Glutamatergic neuron (in vitro differentiated cells): ENCODE measurements at places on chromosomes 13 and 19. TPM values are rescaled to one million over a fixed set of nuclear protein-coding genes. Genes with fewer than 3 reads are reported as not detected.
A peak's percentile ranks its signal among the peaks of the same experiment; 100 is the strongest.

TIMM29 gene
- 31.8 TPM for total RNA-seq

SMIM17 gene
- total RNA-seq: 2.7 TPM

GRCh38 chr19:53981376-53981951, 10.0 kb upstream of the CACNG6 start:
- H3K4me3 ChIP-seq: peak overlapping the region; percentile 68
- DNase-seq: no peak
- no peak overlapping the region for H3K27ac ChIP-seq
- H3K27me3 ChIP-seq: peaks cover 12% of the 10 kb centered on the region
- peaks cover 12% of the 10 kb centered on the region for H3K36me3 ChIP-seq

FFAR3 gene
- total RNA-seq: not detected

DNA sequence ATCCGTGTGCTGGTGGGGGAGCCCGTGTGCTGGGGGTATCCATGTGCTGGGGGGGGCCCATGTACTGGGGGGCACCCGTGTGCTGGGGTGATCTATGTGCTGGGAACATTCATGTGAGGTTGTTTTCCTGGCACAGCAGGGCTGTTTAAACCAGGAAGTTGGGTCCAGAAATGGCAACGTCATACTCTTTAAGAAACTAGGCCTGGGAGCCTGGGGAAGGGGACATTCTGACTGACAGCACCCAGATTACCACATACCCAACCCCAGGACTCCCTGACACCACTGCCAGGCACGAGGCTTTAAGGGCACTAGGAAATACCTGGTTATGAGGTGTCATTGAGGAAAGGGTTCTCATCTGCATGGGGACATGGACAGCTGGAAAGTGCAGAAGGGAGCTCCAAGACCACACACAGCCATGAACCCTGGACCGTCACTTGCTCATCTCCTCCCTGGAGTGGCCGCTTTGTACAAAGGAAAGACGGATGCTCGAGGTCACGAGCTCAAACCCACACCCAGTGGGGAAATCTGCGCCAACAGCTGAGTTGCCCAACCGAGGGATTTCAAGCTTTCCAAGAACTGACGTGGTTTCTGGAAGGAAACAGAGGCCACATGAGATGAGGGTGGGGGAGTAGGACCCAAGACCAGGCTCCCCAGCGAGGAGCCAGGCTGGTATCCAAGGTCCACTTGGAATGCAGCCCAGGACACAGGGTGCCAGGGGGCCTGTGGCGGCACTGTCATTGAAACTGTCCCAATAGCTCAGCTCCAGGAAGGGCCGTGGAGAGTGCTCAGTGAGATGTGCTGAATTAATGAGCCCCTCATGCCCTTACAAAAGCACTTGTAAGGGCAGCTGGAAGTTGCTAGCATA, 40.9 kb downstream of the RAB20 start:
- H3K27me3 ChIP-seq: peaks cover 9% of the 10 kb centered on the region
- DNase-seq: no peak
- H3K36me3 ChIP-seq: no peaks in the 10 kb centered on the region

GRCh38 chr19:58325311-58326022, 1.3 kb upstream of the ZSCAN22 start:
- H3K36me3 ChIP-seq: no peaks in the 10 kb centered on the region
- H3K27me3 ChIP-seq: peaks cover 2% of the 10 kb centered on the region
- no peak overlapping the region for H3K27ac ChIP-seq
- no peak for DNase-seq
- peaks cover 7% of the 10 kb centered on the region for H3K4me1 ChIP-seq

DNA sequence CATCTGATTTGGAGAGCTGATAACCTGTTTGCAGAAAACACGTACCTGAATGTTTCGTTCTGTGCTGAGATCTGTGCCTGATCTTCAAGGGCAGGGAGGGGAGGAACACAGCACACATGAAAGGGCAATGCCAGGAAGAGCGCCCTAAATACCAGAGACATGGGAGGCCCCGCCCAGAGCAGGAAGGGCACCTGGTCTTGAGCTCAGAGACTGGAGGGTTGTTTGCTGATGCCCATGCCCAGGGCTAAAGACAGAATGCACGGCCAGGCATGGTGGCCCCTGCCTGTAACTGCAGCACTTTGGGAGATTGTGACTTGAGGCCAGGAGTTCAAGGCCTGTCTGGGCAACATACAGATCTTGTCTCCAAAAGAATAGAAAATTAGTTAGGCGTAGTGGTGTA, 183.2 kb downstream of the TUBA3C start:
- H3K4me3 ChIP-seq: no peak overlapping the region
- H3K27me3 ChIP-seq: peaks cover 11% of the 10 kb centered on the region
- no peak for DNase-seq
- H3K36me3 ChIP-seq: peaks cover 29% of the 10 kb centered on the region
- H3K27ac ChIP-seq: no peak overlapping the region

GRCh38 chr19:51571599-51571998, 516 bp downstream of the ZNF175 start:
- H3K36me3 ChIP-seq: no peaks in the 10 kb centered on the region
- H3K4me3 ChIP-seq: peak overlapping the region; percentile 98
- no peak for DNase-seq
- H3K27me3 ChIP-seq: peaks cover 3% of the 10 kb centered on the region
- peaks cover 10% of the 10 kb centered on the region for H3K4me1 ChIP-seq
- peak overlapping the region; percentile 88 for H3K27ac ChIP-seq

PLD3 gene
- 1,227 TPM for total RNA-seq

GRCh38 chr13:51539887-51540286, 44.4 kb upstream of the WDFY2 start:
- H3K27ac ChIP-seq: no peak overlapping the region
- no peak for DNase-seq
- H3K36me3 ChIP-seq: no peaks in the 10 kb centered on the region

UHRF1 gene
- total RNA-seq: 10.4 TPM

DNA sequence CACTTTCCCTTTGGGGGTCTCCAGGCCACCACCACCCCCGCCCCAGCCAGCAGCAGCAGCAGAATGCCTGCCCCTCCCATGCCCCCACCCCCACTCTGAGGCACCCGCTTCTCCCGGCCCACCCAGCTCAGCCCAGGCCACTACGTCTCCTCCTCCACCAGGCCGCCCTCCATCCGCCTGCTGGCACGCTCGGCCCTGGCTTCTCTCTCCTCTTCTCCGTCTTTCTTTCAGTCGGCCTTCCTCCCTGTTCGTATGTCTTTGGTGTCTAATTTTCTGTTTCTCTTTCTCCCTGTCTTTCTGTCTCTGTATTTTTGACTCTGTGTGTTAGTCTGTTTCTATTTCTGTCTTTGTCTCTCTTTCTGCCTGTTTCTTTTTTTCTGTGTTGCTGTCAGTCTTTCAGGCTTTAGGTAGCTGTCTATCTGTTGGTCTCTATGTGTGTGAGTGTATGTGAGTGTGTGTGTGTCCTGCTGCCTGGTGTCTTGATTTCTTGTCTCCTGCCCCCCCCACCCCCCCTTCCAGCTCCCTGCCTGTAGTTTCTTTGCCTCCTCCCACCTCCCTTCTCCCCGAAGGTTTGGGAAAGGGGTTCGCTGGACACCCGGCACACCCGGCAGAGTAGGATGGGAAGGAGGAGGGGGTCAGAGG, at the start of gene LGI4:
LGI4 (minus strand) TSS at position 459 of the 642 bp plus-strand sequence; CDS start at position 80, 379 bp downstream.
- H3K4me1 ChIP-seq: peaks cover 20% of the 10 kb centered on the region
- peaks cover 9% of the 10 kb centered on the region for H3K36me3 ChIP-seq
- H3K27ac ChIP-seq: peak within 1 kb of the TSS; percentile 99
- peak; percentile 56 for DNase-seq
- peaks cover 10% of the 10 kb centered on the region for H3K27me3 ChIP-seq

ACTN4 gene
- 975 TPM for total RNA-seq

- no peak overlapping the region for H3K27ac ChIP-seq
- DNase-seq: no peak
- H3K36me3 ChIP-seq: no peaks in the 10 kb centered on the region
- H3K27me3 ChIP-seq: peaks cover 2% of the 10 kb centered on the region
- no peaks in the 10 kb centered on the region for H3K4me1 ChIP-seq
These were observed 74.5 kb upstream of the NBEA start for GRCh38 chr13:34867590-34867989.

- H3K4me3 ChIP-seq: no peak overlapping the region
- peaks cover 2% of the 10 kb centered on the region for H3K4me1 ChIP-seq
- DNase-seq: no peak
- no peak overlapping the region for H3K27ac ChIP-seq
- peaks cover 6% of the 10 kb centered on the region for H3K27me3 ChIP-seq
- H3K36me3 ChIP-seq: no peaks in the 10 kb centered on the region
These were observed 1.3 kb upstream of the FFAR1 start for GRCh38 chr19:35346193-35347052.
